ENCODE measurements at places on chromosomes 13 and 19.

DNA sequence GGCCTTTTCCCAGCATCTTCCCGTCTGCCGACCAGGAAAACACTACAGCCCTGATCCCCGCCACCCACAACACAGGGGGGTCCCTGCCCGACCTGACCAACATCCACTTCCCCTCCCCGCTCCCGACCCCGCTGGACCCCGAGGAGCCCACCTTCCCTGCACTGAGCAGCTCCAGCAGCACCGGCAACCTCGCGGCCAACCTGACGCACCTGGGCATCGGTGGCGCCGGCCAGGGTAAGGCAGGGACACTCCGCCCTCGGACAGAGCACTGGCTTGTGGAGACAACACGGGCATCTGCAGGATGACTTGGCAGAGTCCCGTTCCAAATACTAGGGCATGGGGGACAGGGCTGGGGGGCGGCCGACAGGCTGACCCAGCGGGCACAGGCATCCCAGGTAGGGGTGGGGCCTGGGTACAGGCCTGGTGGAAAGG, 31.1 kb downstream of the COMP start:
- DNase-seq: no peak

GRCh38 chr13:35909091-35909490, 222.1 kb downstream of the DCLK1 start:
- DNase-seq: no peak

- no peak for DNase-seq
These were observed 22.9 kb downstream of the TLE2 start for GRCh38 chr19:3006075-3006767.

DNA sequence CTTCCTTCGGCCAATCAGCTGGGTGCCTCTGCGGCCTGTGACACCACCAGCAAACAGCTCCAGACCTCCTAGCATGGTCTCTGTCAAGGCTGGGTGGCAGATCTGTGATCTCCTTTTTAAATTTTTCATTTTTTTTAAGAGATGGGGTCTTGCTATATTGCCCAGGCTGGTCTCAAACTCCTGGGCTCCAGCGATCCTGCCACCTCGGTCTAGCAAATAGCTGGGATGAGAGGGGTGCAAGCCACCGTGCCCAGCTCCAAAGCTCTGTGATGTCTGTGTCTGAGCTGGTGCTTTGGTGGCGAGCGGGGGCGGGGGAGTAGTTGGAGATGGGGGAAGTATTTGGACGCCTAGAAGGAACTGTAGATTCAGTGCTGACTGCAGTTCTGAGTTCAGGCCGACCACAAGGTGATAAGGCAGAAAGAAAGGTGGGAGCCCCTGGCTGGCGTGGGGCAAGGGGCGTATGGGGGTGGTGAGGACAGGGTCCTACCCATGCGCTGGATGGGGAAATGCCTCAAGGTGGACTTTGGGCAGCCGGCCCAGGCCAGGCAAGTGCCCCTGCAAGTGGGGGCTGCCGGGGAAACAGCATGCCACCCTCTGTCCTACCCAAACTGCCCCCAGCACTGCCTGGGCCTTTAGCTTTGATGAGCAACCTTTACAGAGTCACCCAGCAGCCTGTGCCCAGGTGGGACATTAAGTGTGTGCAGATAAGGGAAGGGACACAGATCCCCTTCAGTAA, 5.5 kb downstream of the DPP9 start:
- DNase-seq: no peak

DNA sequence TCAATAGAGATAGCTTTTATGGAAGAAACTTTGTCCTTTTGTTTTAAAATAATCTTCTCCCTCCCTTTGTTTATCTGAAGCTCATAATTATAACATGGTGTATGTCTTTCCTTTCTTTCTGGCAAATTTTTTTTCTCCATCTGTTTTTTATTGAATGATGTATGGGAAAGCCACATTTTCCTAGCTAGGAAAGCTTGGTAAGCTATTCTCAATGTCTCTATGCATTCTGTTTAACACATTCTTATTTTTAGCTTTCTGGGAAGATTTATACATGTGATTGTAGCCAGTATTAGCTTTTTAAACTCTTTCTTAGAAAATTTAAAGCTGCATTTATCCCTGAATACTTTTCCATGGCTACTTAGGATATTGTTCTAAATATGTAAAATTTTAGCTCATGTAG, 124.9 kb upstream of the CSNK1A1L start:
- DNase-seq: no peak

DNA sequence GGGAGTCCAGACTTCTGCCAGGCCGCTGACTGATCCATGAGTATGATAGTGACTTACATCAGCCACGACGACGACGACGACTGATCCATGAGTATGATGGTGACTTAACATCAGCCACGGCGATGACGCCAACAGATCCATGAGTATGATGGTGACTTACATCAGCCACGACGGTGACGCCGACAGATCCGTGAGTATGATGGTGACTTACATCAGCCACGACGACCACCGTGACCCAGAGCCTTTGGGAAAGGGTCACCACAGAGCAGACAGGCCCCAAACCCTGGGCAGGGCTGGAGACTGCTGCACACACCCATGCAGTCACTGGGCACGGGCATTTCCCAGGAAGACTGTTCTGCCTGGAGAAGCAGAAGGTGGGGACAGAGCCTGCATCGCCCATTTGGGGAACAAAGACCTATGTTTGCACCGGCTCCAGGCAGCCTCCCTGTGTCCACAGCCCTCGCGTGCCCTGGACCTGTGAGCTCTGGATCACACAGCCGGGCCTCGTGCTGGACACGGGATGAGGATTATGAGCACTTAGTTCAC, 130.9 kb upstream of the SPACA7 start:
- no peak for DNase-seq

- DNase-seq: peak; percentile 10
These were observed 335 bp upstream of the SOX1 start for GRCh38 chr13:112066624-112067004.

DNA sequence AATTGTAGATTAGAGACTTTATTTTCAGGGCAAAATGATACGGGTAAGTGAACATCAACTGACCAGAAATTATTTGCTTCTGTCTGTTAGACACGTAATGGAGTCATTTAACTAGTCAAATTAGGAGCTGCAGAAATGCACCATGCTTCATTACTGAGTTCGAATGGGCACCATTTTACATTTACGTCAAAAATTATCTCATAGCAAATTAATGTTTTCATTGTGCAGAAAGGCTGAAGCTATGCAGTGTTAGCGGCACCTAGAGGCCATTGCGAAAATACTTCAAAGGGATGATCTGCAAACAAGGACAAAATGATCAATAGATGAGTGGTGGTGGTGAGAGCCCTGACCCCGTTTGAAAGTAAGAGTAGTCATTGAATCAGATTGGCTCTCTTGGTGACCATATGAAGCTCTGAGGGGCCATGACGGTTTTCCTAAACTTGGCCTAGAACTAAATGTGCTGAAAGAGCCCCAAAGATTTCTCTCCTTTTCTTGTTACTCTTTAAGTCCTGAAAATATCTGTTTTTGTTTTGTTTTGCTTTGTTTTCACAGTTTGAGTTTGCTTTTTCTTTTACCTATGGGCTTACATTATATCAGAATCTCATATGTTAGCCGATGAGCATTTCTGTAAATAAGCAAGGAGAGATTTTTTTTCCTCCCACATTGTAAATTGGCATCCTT, 277.9 kb downstream of the ZNF536 start:
- DNase-seq: peak; percentile 14

GRCh38 chr19:39405261-39405957, 1.2 kb upstream of the ZFP36 start:
- DNase-seq: peak; percentile 35

GRCh38 chr13:36088001-36088400, 43.2 kb downstream of the DCLK1 start:
- no peak for DNase-seq

GRCh38 chr19:11674067-11674492, 64.7 kb downstream of the ZNF823 start:
- no peak for DNase-seq

DNA sequence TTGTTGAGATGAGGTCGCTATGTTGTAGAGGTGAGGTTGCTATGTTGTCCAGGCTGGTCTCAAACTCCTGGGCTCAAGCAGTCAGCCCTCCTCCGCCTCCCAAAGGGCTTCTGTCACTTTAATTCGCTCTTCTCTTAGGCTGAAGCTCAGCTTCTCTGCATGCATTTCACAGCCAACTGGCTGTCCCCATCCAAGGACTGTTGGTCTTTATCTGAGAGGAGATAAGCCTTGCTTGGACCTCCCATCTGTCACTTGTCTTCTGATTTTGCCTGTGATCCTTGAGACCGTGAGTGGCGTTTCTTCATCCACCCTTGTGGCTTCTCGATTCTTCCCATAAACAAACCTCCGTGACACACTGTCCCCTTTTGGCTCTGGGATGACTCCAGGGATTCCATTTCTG, 24.4 kb downstream of the CERS1 start:
- no peak for DNase-seq

- no peak for DNase-seq
These were observed 60.9 kb downstream of the LIG4 start for GRCh38 chr13:108154421-108154858.

DNA sequence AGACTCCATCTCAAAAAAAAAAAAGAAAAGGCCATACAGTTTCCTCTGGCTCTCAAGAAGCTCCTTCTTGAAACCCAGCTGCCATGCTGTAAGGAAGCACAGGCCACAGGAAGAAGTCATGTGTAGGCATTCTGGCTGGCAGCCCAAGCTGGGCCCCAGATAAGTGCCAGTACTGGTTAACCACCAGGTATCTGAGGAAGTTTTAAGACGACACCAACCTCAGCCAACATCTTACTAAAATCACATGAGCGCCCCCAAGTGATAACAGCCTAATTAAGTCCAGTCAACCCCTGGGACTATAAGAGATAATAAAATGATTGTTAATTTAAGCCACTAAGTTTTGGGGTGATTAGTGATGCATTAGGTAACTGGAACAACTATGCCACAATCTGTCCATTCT, 27.4 kb upstream of the AKT2 start:
- DNase-seq: no peak

- no peak for DNase-seq
These were observed 12.5 kb downstream of the NLRP8 start for GRCh38 chr19:55959996-55960675.

- DNase-seq: no peak
These were observed 482.5 kb upstream of the SPRY2 start for GRCh38 chr13:80823472-80823871.

DNA sequence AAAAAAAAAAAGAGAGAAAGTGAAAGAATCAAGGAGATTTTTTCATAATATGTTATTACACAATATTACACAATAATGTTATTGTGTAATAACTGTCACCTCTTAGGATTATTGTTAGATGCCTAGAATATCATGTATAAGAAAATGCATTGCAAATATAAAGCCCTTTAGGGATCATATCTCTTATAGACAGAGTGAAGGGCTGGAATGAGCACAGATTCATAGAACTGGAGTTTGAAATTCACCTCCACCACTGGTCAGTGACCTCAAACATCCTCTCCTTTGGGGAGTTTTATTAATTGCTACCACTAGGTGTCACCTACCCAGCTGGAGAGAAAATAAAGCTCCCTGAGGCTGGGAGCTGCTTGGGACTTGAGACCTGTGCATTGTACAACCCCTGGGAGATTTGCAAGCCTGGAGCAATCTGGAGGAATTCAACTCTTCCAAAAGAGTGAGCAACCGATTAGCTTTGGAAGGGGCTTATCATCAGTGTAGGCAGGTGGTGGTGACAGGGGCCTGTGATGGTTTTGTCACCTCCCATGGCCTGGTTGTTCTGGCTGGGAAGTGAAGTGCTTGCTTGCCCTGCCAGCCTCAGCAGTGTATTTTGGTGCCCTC, 30.3 kb upstream of the FRY start:
- DNase-seq: no peak

DNA sequence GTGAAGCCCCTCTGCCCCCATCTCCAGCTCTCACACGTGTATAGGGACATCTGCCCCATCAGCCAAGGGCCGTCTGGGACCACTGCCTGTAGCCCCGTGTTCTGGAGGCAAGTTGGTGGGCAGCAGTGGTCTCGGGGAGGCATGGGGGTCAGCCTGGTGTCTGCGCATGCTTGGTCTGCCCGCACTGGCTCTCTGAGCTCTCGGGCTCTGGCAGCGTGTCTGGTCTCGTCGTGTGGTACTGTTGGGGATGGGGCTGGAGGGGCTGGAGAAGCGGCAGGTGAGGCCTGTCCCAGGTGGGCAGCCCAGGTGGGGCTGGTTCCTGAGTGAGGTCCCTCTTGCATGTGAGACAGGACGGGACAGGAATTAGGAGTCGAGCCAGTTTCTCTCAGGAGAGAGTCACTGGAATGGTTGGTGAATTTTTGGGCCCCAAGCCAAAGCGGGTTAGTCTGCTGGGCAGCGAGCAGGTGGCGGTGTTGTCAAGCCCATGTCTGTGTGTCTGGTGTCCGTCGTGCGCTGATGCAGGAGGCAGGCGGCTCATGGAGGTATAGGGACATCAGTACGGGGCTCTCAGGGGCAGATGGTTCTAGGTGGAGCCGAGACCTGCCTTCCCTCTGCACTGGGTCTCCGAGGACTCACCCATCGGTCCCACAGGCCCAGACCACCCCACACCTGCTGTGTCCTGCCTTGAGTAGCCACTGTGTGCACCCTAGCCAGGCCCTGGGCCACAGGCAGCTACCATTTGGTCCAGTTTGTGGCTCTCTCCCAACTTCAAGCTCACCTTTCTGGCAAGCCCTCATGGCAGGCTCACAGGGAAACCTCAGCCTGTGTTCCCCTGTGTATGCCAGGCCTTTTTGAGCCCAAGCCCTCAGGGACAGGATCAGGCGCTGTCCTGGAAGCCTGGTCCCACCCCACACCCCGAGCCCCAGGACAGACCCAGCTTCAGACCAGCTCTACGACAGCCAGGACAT, 18.2 kb downstream of the COMP start:
- no peak for DNase-seq

DNA sequence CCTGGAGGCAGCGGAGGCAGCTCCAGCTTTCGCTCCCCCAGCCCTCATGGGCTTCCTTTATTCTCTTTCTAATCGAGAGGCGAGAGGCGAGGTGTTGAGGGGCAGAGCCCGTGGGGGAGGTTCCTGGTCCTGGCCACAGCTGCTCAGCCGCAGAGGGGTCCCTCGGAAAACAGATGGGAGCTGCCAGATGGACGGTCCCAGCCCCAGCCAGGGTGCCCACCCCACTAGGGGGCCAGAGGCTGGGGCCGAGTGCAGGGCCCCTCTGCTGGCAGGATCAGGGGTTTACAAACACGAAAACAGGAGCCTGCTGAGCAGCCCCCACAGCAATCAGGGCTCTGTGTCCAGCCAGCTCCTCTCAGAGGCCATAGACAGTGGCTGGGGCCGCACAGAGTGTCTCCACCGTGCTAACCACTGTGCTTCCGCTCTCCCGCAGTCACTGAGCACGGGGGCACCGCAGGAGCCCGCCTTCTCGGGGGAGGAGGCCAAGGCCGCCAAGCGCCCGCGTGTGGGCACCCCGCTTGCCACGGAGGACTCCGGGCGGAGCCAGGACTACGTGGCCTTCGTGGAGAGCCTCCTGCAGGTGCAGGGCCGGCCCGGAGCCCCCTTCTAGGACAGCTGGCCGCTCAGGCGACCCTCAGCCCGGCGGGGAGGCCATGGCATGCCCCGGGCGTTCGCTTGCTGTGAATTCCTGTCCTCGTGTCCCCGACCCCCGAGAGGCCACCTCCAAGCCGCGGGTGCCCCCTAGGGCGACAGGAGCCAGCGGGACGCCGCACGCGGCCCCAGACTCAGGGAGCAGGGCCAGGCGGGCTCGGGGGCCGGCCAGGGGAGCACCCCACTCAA, 182.2 kb downstream of the KDM4B start:
- DNase-seq: no peak

GRCh38 chr19:43555185-43555770, 20.0 kb downstream of the XRCC1 start:
- DNase-seq: peak; percentile 91

- DNase-seq: no peak
These were observed 6.5 kb downstream of the DOT1L start for GRCh38 chr19:2170219-2170618.
